Caki2 (cell line): ENCODE measurements at places on chromosomes 4 and X. TPM values are rescaled to one million over a fixed set of nuclear protein-coding genes. Genes with fewer than 3 reads are reported as not detected.

- DNase-seq: no peak
Measured at GRCh38 chr4:52841682-52842456, 20.2 kb upstream of the RASL11B start.

GRCh38 chr4:93791570-93792195 is 36.9 kb upstream of the ATOH1 start:
- peak; percentile 45 for DNase-seq

DNA sequence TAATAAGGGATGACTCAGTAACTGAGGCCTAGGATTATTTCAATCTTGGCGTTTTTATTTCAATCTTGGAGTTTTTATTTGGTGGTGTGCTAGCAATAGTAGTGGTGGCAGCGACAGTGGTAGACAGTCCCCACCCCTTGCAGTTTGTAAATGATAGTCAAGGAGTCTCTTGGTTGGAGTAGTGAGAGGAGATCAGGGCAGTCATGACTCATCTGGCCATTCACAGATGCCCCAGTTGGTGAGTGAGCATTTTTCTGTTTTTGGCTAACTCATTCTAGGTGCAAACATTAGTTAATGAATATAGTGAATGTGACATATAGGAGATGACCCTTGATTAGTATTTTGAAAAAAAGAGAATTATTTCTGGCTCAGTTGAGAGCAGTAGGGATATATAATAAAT is 93.5 kb upstream of the ADAD1 start:
- peak; percentile 53 for DNase-seq

DNA sequence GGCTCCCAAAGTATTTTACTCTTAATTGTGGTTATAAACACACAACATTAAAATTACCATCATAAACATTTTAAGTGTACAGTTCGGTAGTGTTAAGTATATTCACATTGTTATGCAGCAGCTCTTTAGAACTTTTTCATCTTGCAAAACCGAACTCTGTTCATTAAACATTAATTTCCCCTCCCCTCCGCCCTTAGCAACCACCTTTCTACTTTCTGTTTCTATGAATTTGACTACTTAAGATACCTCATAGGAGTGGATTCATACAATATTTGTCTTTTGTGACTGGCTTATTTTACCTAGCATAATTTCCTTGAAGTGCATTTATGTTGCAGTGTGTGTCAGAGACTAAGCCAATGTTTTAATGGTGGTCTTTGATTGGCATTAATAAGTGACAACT is 32.6 kb downstream of the IL13RA1 start:
- DNase-seq: no peak

GRCh38 chrX:20284444-20284843 is 17.7 kb upstream of the RPS6KA3 start:
- DNase-seq: no peak

PDCL2 gene
- not detected in 2 replicates for total RNA-seq

DNA sequence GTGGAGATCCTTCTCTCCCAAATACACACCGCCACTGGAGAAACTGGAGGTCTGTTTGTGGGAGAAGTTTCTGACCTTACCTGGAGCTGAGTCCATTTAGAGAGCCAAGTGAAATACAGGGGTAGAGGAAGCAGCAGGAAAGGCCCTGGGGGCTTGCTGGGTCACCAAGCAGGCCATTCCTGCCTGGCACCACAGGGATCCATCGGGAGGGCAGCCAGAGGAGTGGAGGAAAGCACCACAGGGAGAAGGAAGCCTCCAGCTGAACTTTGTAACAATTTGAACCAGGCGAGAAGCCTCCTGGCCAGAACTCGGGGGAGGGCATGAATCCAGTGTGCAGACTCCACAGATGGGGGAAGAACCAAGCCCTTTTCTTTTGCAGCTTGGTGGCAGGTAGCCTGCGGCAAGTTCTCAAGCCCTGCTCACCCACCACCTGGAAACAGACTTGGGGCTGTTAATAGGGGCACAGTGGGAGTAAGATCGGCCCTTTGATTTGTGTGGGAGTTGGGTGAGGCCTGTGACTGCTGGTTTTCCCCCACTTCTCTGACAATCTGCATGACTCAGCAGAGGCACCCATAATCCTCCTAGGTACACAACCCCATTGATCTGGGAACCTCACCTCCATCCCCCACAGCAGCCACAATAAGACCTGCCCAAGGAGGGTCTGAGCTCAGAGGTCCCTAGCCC is 94.6 kb downstream of the IRS4 start:
- DNase-seq: no peak

- no peak for DNase-seq
Measured at GRCh38 chrX:120459309-120459708, 9.8 kb downstream of the LAMP2 start.

TMPRSS11D gene
- not detected in 2 replicates for total RNA-seq

DNA sequence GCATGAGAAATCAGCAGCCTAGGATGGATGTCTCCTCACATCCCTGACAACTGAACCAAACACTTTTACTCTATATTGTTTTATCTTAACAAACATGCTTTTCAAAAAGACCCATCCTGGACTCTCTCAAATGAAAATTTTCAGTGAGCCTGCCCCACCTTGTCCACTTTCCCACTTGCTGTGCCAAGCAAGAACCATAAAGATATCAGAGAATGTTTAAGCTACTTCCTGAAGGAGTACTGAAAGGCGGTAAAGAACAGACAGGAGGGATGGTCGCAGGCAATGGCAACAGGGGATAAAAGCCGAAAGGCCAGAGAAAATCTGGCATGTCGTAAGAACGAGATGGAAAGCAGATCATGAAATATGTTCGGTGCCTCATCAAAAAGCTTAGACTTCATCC is 10.5 kb downstream of the APBB2 start:
- DNase-seq: no peak

CENPC gene
- 4.4 and 5.4 TPM in 2 replicates for total RNA-seq

DNA sequence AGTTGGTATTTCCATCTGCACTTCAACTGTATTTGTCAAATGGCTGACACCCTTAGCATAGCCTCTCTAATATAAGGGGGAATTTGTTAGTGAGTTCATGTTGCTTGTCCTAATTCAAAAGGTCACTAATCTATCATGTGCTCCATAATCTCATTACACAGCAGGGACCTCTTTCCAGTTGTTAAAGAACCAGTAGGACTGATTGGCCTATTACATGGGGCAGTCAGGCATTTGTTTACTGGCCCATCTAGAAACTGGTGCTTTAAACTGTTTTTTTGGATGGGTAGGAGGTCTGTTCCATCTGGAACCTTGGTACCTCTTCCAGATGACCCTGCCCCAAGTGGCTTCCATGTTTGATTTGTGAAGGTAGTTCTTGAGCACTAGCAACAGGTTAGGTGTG is 11.4 kb downstream of the ANK2 start:
- DNase-seq: no peak

DNA sequence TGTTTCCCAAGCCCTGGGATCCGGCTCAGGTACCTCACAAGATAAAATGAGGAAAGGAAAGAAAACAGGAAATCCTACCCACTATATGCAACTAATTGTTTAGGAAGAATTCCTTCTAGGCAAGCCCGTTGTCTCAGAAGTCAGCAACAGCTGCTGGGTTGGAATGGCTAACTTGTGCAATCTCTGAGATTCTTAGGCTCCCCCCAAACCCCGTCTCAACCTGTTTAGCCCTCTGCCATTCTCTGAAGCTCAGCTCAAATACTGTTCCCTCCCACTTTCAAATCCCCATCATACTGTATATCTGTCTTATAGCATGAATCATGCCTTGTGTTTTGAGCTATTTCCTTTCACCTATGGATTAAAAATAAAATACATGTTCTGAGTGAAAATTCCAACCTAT is 28.9 kb downstream of the STARD8 start:
- DNase-seq: no peak

CPXCR1 gene
- total RNA-seq: not detected in 2 replicates

GRCh38 chr4:77036206-77036605 is 39.6 kb downstream of the CCNI start:
- no peak for DNase-seq

DNA sequence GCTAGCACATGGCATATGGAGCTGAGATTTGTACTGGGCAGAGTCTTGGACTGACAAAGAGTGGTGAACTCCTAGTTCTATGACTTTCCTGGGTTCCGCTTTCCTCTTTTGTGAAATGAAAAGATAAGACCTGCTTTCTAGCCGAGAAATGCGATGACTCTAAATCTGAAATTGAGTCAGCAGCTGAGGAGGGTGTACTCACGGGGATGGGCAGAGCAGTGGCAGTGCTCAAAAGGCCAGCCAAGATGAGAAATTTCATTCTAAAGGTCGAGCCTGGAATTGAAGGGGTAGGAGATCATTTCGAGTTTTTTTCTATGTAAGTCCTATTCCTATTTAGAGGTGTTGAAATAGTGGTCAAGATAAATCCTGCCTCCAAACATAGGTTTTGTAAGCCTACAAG is 47.0 kb downstream of the NUDT9 start:
- no peak for DNase-seq

KDR gene
- not detected in 2 replicates for total RNA-seq

DNA sequence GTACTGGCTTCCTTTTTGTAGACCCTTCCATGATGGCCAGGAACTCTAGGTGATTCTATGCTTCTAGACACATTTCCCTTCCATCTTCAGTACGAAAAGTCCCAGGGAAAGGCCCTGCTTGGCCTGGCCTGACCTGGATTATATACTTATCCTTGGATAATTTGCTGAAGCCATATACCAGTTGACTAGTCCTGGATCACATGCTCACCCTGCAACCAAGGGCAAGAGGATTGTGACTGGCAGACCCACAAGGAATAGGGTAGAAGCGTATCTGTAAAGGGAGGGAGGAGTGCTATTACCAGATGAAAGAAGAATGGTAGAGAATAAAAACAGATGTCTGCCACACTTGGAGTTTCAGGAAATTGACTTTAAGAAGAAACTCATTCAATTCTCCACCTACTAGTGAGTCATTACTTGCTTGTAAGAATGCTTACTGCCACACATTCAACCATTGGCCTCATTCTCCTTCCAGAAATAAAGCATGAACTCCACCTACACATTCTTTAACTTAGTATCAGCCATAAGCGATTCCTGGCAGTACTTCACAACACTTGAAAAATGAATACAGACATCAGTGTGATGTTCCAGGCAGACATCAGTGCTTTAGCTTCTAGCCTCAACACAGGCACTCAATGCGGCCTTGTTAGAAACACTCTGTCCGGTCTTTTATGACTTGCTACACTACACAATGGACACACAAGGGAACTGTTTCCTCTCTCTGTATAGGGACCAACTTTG is 141.8 kb downstream of the CBR4 start:
- no peak for DNase-seq

- DNase-seq: no peak
Measured at GRCh38 chr4:76276813-76277212, 25.3 kb downstream of the FAM47E start.

GRCh38 chr4:91127192-91127591 is 1000.0 kb downstream of the CCSER1 start:
- DNase-seq: no peak

H2BW2 gene
- not detected in 2 replicates for total RNA-seq

SPANXD gene
- not detected in 2 replicates for total RNA-seq

GRCh38 chr4:108159845-108160244 is 8.9 kb downstream of the LEF1 start:
- DNase-seq: no peak

ESX1 gene
- not detected in 2 replicates for total RNA-seq

- no peak for DNase-seq
Measured at GRCh38 chrX:100647095-100647494, 3.1 kb downstream of the SRPX2 start.
